IPS-NIHi11 (cell line): ENCODE measurements at places on chromosomes 3 and 15.

DNA sequence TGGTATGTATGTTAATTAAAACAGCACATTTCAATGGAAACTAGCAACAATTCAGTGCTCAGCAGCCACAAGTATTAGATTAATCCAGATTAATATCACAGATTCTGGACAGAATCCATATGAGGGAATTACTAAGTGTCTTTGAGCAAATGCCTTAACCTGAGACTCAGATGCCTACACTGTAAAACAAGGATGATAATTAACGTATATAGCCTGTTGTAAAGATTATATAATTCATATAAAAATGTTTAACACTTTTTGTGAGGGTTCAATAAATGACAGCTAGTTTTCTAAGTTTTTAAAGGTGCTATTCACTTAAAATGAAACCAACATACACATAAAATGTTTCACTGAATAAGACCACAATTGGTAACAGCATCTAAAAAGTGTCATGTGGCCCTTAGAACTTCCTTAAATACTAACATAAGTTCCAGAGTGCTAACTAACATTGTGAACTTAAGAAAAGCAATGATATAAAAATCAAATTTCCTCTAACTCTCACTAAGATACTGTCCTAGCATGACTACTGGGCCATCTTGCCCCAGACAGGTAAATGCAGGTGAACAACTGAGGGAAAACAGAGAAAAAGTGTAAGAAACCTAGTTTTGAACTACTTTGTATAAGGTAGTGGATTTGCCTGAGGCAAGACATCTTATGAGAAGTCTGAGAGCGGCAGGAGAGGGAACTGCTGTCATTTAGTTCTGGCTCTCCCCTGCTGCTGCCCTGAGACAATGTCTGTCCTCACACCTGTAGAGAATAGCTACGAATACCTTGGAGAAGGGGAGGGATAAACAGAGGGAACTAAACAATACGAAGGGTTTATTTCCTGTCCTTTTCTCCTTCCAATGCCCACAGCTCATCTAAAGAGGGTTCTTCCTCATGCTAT lies 151.3 kb downstream of the ADAM10 start:
- DNase-seq = peak; percentile 24

DNA sequence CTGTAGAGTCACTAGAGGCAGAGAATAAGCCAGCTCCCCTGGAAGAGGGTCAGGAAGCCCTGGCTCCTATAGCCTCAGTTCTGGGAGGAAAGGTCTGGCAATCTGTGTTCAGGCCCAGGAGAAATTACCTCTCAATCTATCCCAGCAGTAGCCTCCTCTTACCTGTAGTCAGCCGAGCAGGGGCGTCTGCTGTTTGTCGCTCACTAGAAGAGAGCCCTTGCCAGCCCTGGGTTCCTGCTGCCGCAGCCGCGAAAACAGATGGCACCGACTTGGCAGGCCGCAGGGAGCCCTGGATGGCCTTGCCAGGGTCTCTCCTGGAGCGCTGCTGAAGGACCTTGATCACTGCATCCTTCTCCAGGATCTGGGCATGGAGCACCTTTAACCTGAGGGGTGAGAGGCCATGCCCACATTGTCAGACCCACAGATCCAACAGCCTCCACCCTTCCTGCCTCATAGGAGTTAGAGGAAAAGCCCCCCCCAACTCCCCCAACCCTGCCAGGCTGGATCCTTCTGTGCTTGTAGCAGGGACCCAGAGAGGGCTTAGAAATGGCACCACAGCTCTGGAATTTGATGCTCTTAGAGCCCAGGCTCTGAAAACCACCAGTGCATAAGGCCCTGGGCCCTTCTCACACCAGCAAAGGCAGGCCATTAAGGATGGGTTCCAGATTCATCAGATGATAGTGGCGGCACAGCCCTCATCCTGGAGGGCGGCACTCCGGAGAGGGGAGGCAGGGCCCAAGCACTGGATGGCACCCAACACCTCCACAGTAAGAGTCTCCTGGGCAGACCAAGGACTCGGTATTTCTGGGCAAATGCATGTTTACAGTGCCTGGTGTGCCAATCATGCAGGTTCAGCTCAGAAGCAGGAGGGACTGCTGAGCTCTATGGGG lies 14.9 kb downstream of the AMOTL2 start:
- no peak for DNase-seq

- no peak for DNase-seq
These were observed 247.9 kb downstream of the ZPLD1 start for GRCh38 chr3:102682741-102683140.

DNA sequence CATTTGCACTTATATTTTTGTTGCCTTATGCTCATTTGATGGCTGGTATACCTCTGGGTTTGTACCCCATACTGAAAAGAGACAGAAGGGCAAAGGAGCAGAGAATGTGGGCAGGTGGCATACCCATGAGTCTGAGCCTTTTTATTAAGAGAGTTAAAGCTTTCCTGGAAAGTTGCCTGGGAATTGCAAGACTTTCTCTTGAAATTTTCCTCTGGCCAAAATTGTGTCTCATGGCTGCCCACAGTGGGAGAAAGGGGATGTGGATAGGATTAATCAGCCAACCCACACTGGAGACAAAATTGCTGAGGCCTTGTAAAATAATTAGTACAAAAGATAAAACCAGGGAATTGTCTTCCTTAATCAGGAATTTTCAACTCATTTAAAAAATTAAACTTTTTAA lies 8.2 kb upstream of the NMD3 start:
- no peak for DNase-seq

GRCh38 chr3:101720851-101721840 lies 3.3 kb upstream of the CEP97 start:
- DNase-seq = no peak

DNA sequence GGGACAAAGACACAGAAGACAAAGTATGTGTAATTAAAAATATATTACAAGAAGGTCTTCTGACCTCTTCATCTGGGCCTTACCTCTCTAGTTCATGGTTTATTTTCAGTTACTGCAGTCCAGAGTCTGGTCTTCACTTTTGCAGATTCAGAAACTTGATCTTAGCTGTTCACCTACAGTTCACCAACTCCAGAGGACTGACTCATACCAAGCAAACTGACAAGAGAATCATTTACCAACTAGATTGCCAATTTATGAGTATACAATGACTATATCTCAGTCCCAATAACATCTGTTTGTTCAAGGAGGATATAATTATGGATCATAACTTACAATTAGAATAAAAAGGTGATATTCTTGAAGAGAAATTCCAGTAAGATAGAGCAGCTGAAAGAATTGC lies 9.0 kb downstream of the P2RY1 start:
- no peak for DNase-seq

DNA sequence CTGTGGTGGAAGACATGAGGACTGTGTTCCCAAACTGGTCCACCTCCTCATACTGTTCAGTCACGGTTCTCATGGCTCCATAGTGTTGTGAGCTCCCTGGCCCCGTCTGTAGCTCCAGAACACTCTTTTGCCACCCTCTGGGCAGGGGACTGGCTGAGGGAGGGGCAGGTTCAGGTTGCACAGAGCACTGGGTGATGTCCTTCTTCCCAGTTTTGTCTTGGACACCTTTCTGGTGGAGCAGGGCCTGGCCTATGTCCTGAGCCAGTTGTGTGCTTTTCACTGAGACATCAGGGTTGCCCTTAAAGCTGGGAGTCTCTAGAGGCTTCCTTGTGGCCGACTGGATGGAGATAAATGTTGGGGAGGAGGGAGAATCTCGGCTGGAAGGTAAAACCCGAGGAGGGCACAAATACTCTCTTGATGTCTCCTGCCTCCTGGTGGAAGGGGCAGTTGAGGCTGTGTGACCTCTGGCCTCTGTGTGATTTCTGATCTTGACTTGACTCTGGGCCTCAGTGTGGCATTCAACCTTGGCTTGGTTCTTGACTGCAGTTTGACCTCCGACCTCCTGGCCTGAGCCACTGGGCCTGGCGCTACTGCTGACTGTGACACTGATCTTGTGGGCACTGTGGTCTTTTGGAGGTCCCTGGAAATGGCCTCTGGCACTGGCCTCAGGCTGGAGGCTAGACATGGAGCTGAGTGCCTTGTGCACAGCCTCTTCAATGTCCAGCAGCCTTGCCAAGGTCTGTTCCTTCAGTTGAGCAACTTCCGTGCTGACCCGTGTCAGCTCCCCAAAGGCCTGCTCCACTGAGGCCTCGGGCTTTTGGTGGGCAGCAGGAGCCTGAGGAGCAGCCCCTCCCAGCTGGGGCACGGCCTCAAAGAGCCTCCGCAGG lies 8.1 kb downstream of the XIRP1 start:
- no peak for DNase-seq

GRCh38 chr3:105970283-105970682 lies 101.5 kb upstream of the CBLB start:
- DNase-seq = peak; percentile 20

- no peak for DNase-seq
These were observed 2.2 kb downstream of the SCAANT1 start for GRCh38 chr3:63910001-63910400.

GRCh38 chr15:25709437-25710159 lies 153.5 kb downstream of the ATP10A start:
- DNase-seq = no peak

GRCh38 chr3:146065573-146066006 lies 95.4 kb downstream of the PLOD2 start:
- no peak for DNase-seq

DNA sequence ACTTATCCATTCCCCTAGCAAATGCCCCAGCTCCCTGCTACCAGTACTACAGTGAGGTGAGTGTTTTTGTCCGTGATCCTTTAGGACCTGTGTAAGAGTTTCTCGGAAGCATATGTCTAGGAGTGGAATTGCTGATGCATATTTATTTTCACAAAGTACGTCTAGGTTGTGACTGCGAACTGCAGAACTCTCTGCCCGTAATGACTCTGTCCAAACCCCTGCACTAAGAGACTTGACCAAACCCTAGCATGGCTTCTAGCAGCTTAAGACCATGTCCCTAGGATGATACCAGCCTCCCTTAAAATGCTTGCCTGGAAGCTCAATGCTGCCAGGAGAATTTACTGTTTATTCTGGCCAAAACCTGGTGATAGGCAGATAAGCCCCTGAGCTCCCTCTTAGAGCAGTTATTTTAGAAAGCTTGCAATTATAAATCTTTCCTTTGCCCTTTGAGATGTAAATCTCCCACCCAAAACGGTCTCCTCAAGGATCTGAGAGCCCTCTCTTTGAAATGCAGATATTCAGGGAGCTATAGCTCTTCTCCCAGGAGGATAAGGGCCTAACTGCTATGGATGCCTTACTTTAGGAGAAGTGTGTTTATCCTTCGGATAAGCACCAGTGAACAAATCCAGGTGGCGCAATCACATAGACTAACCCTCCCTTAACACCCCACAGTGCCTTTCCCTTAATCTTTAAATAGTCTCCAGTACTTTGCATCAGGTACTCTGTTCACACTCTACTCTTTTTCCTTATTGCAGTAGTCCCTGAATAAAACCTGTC lies 14.7 kb upstream of the CA12 start:
- peak; percentile 52 for DNase-seq
